ENCODE measurements at places on chromosomes 3 and 15.
A peak's percentile ranks its signal among the peaks of the same experiment; 100 is the strongest.

- no peak for DNase-seq
Observed at GRCh38 chr3:81911221-81911620, 149.8 kb upstream of the GBE1 start.

GRCh38 chr3:160697637-160698380 is 20.8 kb downstream of the ARL14 start:
- DNase-seq = no peak

GRCh38 chr3:134339913-134340312 is 34.3 kb downstream of the AMOTL2 start:
- no peak for DNase-seq

- no peak for DNase-seq
Observed at GRCh38 chr3:86913160-86913559, 77.8 kb downstream of the VGLL3 start.

- DNase-seq = no peak
Observed at GRCh38 chr3:93969997-93970396, 3.7 kb downstream of the PROS1 start.

DNA sequence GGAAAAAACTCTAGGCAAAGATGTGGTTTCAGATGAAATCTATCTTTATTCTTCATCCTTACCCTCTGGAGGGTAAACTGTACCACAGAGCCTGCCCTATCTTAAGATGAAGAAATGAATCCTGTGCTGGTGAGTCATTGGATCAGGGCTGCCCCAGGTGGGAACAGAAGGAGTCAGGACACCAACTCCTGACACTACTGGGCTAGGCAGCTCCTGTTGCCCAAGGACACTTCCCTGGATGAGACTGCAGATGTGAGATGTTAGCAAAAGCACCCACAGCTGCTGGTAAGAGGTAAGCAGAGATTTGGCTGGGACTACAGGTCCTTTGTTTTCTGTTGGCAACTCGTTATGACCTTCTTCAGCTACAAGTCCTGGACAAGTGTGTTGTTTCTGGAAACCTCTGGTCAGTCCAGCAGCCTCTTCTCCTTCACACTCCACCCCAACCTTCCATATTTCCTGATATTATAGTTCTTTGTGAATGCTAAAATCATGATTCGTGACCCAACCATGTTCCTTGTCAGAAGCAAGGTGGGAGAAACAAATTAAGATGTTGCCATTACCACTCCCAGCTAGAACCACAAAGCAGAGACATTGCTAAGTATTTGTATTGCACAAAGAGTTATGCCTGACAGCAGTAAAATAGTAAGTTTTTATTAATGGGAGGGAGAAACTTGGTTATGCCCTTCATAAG is 104.2 kb upstream of the TGFBR2 start:
- no peak for DNase-seq

- no peak for DNase-seq
Observed at GRCh38 chr3:138509586-138509985, 75.2 kb downstream of the ESYT3 start.

DNA sequence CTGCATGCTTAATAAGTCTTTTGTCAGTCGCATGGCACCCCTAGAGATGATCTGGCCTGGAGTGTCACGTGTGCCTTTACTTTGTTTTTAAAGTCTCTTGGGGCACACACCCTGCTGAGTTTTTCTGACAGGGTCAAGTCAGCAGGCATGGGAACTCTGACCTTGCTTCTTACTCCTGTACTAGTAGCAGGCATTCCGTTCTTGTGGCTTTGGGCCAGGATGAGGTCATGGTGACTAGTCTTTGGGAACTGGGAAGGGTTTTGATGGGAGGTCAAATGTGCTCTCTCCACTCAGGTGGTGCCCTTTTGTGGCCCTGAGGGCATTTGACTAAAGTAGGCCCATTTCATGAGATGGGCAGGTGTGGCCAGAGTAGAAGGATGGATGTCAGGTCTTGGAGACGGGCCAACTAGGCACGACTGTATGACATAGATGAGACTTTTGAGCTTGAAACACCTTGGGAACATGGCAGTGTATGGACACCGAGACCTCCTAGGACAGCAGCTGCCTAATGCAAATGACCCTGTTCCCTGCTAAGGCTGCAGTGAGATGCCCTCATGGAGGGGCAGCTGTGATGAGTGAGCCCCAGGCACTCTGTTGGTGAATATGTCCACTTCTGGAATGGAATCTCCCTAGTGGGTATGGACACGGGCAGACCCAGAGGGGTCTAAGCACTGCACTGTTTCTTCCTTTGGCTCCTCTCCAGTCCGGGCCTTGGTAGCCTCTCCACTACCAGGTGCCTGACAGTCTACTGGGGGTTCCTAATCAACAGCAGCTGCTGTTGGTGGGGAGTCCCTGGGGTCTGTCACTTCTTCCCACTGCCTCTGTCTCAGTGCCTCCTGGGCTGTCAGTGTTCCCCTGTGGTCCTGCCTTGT is 16.4 kb downstream of the SRPRB start:
- DNase-seq = no peak

DNA sequence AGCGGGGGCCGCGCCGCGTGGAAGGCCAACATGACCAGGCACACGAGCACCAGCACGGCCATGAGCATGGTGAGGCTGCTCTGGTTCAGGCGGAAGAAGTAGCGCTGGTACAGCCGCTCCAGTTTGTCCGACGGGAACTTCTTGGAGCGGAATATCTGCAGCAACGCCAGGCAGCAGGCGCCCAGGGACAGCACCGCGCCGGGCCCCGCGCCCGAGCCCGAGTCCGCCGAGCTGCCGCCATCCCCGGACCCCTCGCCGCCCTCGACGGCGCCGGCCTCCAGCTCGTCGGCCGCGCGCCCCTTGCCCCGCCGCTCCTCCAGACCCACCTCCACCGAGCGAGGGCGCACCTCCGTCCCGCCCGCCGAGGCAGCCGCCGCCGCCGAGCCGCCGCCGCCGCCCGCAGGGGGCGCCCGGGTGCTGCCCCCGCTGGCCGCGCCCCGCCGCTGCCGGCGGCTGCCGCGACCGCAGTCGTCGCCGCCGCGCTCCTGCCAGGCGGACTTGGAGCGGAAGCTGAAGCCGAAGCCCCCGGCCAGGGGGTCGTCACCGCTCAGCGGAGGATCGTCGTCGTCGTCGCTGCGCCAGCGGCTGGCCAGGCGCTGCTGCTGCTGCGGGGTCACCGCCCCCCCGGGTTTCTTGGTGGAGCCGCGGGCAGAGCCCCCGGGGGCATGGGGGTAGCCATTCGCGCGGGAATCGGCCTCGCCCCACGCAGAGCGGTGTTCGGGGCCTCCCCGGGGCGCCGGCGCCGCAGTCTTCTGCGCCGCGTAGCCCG is 957 bp downstream of the ADCY5 start:
- peak; percentile 62 for DNase-seq

- DNase-seq = no peak
Observed at GRCh38 chr3:14486460-14486859, 53.7 kb downstream of the GRIP2 start.

DNA sequence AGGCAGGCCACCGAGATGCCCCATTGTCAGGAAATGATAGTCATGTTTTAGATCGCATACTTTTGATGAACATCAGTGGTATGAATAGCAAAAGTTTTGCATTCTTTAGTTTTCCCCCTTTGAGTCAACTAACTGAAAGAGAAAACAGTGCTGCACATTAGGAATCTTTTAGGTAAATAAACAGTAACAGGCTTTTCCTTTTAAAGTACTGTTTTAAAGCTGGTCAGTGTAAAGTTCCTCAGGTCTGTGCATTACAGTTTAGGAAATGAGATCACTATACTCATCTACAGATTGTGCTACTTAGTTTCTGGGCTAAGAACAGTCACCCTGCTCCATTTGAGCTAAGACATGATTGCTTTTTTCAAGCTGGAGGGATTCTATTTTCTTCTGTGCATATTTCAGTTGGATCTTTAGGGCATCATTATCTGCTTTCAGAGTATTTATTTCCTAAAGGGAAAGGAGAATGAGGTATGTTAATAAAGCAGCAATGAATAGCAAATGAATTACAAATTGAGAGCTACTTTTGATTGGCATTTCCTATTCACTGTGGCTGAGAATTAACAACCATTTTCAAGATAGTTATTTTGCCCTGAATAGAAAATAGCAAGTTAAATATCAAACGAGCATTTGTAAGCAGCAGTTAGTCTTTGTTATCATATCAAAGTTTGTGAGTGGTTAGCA is 36.5 kb downstream of the FAM98B start:
- no peak for DNase-seq

DNA sequence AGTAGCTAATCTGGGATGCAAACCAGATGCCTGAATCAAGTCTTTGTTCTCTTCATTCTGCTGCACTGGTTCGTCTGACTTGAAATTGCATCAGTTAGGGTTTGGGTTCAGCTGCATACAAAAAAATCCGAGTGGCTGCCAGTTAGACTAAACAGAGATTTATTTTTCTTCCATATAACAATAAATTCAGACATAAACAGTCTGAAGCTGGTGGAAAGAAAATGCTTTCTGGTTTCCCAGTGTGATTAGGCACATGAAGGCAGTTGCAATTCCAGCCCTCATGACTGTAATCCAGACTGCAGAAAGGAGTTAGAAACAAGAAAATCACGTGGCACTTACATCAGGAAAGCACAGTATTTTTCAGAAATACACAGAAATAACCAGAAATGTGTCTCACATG is 930.7 kb downstream of the MCTP2 start:
- no peak for DNase-seq
